Cardiac muscle cell (in vitro differentiated cells and primary cell): ENCODE measurements at places on chromosomes 5 and 9. TPM values are rescaled to one million over a fixed set of nuclear protein-coding genes. Genes with fewer than 3 reads are reported as not detected.

DNA sequence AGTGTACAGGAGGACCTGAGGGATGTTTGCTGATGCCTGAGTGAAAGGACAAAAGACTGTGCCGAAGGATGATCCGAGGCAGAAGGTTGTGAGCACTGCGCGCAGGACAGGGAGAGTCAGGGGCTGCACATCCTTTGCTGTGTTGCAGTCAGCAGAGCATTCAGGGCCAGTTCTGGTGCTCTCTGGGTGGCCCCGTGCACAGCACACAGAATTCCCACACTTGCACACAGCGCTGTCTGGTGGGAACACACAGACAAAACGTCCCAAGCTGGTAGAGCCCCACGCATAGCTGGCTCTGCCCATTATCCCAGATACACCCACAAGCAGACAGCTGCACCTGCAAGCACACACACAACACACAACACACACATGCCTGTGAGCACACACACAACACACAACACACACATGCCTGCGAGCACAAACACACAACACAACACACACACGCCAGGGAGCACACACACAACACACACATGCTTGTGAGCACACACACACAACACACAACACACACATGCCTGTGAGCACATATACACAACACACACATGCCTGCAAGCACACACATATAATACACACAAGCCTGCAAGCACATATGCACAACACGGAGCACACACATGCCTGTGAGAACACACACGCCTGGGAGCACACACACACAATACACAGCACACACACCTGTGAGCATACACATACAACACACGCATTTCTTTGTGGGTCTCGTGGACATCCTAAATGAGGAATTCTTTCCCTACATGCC is 74.4 kb downstream of the FGF18 start:
- no peaks in the 10 kb centered on the region for H3K27me3 ChIP-seq
- H3K4me3 ChIP-seq, result no peak overlapping the region
- H3K36me3 ChIP-seq, result no peaks in the 10 kb centered on the region

DNA sequence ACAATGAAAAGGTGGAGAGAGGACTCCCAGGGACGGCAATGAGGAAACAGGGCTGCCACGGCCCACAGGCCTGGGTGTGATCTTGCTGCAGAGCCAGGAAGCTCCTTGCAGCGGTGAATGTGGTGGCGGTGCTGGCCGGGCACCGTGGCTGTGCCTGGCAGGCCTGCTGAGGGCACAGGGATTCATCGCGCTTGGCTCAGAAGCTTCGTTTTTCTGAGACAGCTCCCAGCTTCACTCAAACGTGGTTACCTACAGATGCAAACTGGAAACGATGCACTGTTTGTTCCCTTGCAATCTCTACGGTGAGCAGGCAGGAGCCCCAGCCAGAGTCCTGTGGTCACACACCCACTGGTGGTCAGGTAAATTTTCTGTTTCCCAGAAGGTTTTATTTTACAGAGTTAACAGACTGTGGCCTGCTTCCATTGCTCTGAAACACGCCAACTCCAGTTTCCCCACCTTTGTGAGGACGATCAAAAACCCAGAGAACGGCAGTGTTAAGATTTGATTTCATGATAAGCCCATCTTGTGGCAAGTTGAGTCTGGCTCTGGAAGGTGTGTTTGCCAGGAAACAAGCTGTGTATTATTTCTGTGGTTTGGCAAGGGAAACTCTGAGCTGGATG is 183.9 kb downstream of the AUH start:
- H3K27ac ChIP-seq, result no peak overlapping the region
- no peak for DNase-seq
- no peaks in the 10 kb centered on the region for H3K27me3 ChIP-seq
- no peaks in the 10 kb centered on the region for H3K4me1 ChIP-seq
- H3K4me3 ChIP-seq, result no peak overlapping the region

GRCh38 chr5:179439181-179439985 is 94.1 kb upstream of the ADAMTS2 start:
- no peak for DNase-seq
- no peaks in the 10 kb centered on the region for H3K27me3 ChIP-seq
- no peak overlapping the region for H3K27ac ChIP-seq
- H3K4me1 ChIP-seq, result no peaks in the 10 kb centered on the region

DNA sequence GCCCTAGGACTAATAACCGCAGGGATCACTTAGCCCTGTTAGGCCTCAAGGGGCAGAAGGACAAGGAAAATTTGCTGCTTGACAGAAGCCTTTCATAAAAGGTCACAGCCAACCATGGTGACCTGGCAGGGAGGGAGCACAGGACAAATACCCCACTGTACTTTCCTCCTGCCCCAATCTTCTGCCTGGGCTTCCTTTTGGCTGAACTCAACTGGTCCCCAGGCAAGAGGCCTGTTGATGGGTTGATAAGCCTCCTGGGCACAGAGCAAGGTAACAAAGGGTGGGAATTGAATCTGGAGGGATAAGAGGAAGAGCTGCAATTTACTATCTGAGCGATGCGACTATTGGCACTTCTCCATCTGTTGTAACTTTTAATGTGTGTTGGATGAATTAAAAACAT is 392.9 kb downstream of the RASEF start:
- H3K36me3 ChIP-seq, result no peaks in the 10 kb centered on the region
- H3K4me1 ChIP-seq, result no peaks in the 10 kb centered on the region
- H3K27ac ChIP-seq, result no peak overlapping the region

- H3K36me3 ChIP-seq, result no peaks in the 10 kb centered on the region
- H3K4me3 ChIP-seq, result no peak overlapping the region
- H3K27me3 ChIP-seq, result no peaks in the 10 kb centered on the region
- no peaks in the 10 kb centered on the region for H3K4me1 ChIP-seq
- H3K27ac ChIP-seq, result no peak overlapping the region
These were observed 367.5 kb upstream of the BRINP1 start for GRCh38 chr9:119736491-119737454.

DNA sequence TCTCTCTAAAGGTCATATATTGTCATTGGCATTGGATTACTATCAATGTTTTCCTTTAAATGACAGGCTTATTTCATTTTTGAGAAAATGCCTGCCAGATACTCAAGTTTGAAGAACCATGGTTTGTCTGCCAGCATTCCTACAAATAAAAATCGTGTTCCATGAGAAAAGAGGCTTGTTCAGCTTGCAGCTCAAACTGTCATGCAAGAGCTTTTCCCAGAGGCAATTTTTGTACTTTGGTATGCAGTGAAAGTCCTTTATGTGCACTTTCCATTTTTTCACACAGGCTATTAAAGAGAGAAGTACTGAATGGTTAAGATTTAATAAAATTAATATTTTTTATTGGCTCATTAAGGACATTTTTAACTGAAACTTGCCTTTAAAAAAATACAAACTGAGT is 110.4 kb downstream of the FBXO4 start:
- no peak overlapping the region for H3K27ac ChIP-seq
- DNase-seq, result no peak
- H3K27me3 ChIP-seq, result no peaks in the 10 kb centered on the region
- H3K36me3 ChIP-seq, result no peaks in the 10 kb centered on the region
- no peak overlapping the region for H3K4me3 ChIP-seq

DNA sequence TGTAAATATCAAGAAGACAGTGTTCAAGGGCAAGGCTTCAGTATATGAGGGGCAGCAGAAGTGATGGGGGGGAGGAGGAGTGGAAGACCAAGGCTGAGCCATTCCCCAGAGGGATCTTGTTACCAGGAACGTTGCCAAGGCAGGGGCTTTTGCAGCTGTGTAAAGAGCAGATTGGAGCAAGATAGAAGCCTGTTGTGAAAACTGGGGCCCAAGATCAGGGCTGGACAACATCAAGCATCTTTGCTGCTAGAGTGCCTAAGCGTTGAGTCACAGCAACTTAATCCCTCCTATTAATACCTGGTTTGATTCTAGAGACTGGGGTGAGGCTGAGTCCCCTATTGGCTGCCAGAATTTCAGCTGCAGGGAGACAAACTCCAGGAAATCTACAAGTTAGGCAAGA is 18.4 kb upstream of the ERCC6L2 start:
- no peaks in the 10 kb centered on the region for H3K36me3 ChIP-seq
- no peak overlapping the region for H3K4me3 ChIP-seq
- H3K27ac ChIP-seq, result peak overlapping the region; percentile 68
- H3K27me3 ChIP-seq, result no peaks in the 10 kb centered on the region
- peaks cover 27% of the 10 kb centered on the region for H3K4me1 ChIP-seq
- peak; percentile 17 for DNase-seq

DNA sequence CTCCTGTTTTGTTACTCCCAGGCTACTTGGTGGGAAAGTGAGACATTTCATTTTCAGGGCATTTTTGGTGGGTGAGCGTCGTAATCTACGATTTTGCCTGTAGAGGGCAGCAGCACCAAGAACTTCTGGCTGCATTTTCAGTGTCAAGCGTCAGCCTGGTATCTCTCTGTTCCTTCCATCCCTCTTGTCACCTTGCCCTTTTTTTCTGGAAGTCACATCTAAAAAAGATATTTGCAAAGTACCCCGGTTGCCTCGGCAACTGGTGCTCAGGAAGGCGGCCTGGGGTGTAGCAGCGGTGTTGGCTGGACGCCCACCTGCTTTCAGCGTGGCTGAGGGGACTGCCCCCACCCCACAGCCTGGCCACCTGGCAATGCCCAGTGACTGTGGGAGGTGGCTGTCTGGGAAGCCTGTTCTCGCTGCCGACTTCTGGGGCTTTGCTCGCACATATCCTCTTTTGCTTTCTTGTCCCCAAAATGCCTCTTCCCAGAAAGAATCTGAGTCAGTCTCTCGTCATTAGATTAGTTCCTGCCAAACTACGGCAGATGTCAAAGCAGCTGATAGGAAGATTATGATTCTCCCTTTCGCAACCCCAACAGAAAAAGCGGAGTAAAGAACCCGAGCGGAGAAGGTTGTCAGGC is 84.5 kb downstream of the ACER2 start:
- peak; percentile 94 for DNase-seq
- no peaks in the 10 kb centered on the region for H3K27me3 ChIP-seq
- H3K27ac ChIP-seq, result no peak overlapping the region
- H3K4me3 ChIP-seq, result no peak overlapping the region
- no peaks in the 10 kb centered on the region for H3K36me3 ChIP-seq

B4GALT7 gene
- total RNA-seq, result 29.0 and 44.3 TPM in 2 replicates

IL12B gene
- not detected in 2 replicates for total RNA-seq

NINJ1 gene
- total RNA-seq, result 34.6 and 52.4 TPM in 2 replicates

ANKRD18B gene
- 0.80 TPM in 1 of 2 replicates, not detected in the other for total RNA-seq

PTPRD gene
- 181 and 287 TPM in 2 replicates for total RNA-seq

GZMA gene
- not detected in 2 replicates for total RNA-seq

IRX4 gene
- total RNA-seq, result 284 and 308 TPM in 2 replicates
